ENCODE measurements at places on chromosomes 3 and 15.

DNA sequence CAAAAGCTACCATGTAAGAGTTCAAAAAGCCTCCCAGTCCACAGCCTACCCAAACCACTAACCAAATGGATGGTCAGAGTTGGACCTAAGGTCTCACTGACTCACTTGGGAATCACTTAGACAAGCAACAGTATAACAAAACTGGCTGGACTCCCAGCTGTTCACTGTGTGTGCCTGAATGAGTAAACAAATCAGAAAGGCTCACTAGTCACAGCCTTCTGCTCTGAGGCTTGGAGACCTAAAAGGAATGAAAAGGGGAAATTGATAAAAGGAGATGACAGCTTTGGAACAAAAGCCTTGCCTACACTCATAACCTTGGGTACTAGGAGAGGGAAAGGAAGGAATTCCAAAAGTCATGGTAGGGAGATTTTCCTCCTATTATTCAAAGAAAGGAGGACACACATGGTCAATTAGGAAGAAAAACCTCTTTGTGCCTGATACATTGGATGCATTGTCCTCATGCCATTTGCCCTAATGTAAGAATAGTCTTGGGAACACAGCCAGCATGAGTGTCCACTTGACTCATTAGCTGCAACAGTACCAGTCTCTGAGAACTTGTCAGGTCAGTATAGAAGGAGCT lies 92.3 kb downstream of the FRMD5 start:
- peak; percentile 3 for DNase-seq

- DNase-seq: no peak
Observed at GRCh38 chr3:70999730-71000129, 583.8 kb downstream of the FOXP1 start.

DNA sequence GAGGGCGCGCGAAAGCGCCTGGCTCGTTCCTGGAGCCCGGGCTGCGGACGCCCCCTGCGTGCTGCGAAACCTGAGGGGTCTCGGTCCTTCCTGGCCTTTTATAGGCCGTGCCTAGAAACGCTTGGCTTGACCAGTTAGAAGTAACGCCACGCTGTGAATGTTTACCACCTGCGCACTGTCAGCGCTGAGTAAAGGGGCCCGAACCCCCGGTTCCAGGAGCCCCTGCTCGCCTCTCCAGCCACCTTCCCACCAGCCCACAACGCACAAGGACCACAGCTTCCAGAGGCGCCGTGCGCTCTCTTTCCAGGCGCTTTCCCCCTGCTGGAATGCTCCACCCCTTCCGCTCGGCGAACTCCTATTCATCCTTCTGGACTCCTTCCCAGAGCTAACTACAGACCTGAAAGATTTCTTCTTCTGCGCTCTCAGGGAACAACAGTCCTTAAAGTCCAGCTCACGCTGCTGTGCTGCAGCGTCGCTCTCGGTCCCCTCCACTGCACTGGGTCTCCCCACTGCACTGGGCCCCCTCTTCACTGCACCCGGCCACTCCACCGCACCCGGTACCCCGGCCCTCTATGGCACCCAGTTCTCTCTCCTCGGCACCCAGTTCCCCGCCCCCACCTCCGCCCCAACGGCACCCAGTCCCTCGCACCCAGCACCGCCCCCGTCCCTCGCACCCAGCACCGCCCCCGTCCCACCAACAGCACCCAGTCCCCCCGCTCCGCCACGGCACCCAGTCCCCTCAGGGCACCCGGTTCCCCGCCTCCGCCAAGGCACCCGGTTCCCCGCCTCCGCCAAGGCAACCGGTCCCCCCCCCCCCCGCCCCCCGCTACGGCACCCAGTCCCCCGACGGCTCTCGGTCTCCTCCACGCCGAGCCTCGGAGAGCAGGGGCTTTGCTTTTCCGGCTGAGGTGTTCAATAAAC lies 69.8 kb downstream of the SQOR start:
- peak; percentile 65 for DNase-seq

DNA sequence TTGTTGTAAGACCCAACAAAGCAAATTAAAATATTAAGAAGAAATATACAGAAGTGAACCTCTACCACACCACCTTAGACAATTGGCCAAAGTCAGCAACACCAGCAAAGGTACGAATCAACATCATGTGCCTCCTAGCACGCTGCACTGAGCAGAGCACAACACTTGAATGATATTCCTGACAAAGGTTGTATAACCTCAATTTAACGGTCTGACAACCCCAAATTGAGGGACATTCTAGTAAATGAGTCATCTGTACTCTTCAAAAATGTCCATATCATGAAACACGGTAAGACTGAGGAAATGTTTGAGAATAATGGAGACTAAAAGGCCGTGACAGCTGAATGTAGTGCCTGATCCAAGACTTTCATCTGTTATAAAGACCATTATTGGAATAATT lies 41.3 kb upstream of the TNFSF10 start:
- no peak for DNase-seq

GRCh38 chr3:104961851-104962250 lies 404.9 kb upstream of the ALCAM start:
- DNase-seq: no peak

GRCh38 chr15:73626072-73626471 lies 7.1 kb downstream of the NPTN start:
- no peak for DNase-seq

DNA sequence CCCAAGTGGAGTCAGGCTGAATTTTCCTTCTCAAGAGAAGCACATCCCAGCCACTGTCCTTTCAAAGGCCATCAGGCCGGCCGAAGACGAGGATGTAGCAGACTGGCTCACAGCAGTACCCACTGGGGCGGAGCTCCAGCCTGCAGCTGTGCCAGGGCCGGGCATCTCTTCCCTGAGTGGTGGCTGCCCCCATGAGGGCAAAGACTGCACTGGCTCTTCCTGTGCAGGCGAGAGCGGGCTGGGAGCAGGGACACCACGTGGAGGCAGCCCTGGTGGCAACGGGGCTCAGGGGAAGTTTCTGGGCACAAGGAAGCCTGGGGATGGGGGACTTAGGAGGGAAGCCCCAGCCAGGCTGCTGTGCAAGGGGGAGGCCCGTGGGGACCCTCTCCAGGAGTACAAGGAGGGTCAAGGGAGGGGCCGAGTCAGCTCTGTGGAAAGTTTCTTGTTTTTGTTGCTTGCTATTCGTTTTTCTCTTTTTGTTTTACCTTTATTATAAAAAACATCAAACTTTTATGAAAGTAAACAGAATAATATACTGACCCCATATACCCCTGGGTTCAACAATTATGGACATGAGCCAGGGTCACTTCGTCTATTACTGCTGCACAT lies 66.1 kb downstream of the RPN1 start:
- peak; percentile 22 for DNase-seq

DNA sequence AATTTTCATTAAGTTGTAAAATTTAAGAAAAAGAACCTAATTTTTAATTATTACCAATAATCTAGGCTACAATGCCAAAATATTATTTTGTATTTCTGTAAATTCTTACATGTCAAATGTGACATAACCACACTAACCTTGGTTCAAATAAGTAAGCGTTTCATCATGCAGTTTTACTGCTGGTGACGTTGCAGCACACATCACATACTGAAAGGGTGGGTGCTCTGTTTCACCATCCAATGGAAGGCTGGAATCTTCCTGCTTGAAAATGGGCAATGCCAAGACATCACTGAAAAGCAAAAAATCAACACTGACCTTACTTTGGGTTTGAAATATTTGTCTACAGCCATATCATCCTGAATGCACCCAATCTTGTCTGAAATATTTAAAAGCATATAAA lies 14.8 kb downstream of the UBP1 start:
- DNase-seq: no peak

All from neural crest cell (in vitro differentiated cells).